Stimulated activated CD4-positive, alpha-beta T cell treated with anti-CD3 and anti-CD28 coated beads, Interleukin-15, amount 100 ng/mL, for 48 hours (primary cell): ENCODE measurements at places on chromosomes 1 and 21.

DNA sequence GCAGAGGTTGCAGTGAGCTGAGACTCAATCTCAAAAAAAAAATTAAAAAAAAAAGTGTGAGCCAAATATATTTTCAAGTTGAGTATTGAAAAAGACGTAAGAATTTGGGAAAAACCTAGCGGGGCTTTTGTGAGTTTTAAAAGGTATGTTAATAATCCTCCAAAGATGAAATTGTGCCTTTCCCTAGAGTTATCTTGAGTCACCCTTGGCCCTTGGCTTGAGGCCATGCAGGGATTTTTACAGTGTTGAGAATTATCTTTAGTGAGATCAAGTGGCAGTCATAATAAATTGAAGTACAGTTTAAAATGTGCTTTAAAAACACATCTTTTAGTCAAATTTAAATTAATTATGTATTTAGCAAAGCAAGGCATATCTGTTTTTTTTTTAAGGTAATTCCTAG is 32.7 kb downstream of the PPP2R5A start:
- DNase-seq, result no peak

DNA sequence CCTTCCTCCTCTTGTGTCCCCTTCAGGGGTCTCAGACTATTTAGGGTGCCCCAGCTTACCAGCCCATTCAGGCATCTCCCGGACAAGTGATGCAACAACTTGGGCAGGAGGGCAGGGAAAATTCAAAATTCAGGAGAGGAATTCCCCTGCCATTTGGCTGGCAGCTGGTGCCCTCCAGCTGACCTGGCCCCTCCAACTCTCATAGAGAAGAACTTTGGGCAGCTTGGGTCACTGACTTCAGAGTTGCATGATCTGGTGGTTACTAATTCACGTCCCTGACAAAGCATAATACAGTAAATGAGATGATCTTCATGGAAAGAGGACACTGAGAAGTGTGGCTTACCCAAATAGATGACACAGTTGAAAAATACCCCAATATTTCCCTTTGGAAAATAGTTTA is at the start of gene FCAMR:
Gene FCAMR, minus strand, starts transcription at position 15 of the 400 bp plus-strand sequence. CDS start 335 bp downstream, outside the sequence.
- no peak for DNase-seq

GRCh38 chr1:242100921-242101320 is 102.0 kb upstream of the MAP1LC3C start:
- no peak for DNase-seq

- DNase-seq, result no peak
Measured at GRCh38 chr1:71490432-71490831, 409.6 kb upstream of the ZRANB2 start.

GRCh38 chr1:1680031-1680911 is 12.3 kb downstream of the SLC35E2B start:
- no peak for DNase-seq

GRCh38 chr1:156149374-156150332 is 3.7 kb upstream of the SEMA4A start:
- DNase-seq, result no peak

- DNase-seq, result no peak
Measured at GRCh38 chr1:52364235-52364839, 1.7 kb downstream of the CC2D1B start.

DNA sequence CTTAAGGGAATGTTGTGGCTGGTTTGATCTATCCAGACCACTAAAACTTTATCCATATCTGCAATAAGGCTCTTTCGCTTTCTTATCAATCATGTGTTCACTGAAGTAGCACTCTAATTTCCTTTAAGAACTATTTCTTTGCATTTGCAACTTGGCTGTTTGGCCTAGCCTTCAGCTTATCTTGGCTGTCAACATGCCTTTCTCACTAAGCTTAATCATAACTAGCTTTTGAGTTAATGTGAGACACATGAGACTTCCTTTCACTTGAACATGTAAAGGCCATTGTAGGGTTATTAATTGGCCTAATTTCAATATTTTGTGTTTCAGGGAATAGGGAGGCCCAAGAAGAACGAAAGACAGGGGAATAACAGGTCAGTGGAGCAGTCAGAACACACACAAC is 124.7 kb downstream of the TNFSF18 start:
- DNase-seq, result no peak

DNA sequence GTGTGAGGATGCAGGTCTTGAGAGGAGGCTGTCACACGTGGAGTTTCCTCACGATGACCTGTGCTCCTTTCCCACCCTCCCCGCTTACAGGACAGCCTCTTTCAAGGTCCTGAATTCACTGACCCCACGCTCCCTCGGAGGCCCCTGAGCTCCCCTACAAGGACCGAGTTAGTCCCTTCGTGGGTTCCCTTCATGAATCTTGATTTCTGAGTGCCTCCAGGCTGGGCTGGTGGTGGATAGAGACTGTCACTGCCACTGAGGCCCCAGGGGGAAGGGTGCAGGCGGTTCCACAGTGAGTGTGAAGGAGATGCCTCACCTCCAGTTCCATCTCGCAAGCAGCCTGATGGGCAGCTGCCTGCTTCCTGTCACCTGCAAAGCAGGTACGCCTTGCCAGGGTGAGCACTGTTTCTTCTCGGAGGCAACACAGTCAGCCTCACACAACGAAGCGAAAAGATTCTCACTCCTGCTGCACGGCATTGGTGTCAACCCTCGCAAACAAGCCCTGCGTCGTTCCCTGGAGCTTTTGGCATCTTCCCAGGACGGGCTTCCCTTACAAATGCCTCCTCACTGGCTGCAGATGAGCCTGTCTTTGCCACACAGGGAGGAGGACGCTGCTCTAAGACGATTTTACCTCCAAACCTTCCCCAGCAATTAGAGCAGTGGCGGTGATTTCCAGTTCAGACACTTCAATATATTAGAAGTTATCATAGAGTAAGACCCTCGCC is 26.7 kb upstream of the PCP4 start:
- DNase-seq, result no peak

DNA sequence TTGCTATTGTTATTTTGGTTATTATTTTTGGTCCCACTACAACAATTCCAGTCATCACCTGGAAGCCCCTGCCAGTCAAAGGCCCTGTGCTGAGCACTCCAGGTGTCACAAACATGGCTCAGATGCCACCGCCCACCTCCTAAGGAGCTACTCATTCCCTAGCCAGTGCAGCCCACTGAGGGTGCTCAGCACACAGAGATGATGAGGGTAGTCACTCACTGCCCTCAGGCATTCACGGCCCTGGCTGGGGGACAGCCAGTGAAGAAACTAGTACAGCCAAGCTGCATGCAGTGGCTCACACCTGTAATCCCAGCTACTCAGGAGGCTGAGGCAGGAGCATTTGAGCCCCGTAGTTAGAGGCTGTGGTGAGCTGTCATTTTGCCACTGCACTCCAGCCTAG is 42.3 kb downstream of the NIPAL3 start:
- DNase-seq, result no peak

- DNase-seq, result no peak
Measured at GRCh38 chr1:56469640-56470371, 109.6 kb downstream of the PLPP3 start.

DNA sequence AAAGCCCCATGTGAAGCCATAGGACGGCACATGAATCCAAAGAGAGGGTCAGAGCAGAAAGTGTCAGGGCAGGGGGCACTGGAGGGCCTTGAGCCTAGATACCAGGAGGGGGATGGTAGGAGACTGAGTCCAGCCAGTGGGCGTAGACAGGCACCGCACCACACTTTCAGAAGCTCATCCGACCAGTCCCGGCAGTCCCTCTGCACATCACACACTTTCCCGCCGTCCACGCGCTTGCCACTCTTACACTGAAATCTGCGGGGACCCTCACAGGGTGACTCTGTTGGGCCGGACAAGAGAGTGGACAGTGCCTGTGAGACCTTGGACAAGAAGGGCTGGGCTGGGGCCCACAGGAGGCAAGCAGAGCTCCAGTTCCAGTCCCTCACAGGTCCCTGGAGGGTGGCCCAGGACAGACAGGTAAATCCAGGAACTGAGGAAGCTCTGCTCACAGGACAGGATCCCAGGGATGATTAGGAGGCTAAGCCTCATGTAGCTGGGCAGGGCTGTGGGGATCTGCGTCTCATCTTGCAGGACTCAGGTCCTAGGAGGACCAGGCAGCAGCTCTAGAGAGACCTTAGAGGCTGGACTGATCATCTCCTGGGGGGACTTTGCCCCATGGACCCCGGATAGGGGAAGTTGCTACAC is 36.3 kb upstream of the MAGOH start:
- DNase-seq, result no peak

DNA sequence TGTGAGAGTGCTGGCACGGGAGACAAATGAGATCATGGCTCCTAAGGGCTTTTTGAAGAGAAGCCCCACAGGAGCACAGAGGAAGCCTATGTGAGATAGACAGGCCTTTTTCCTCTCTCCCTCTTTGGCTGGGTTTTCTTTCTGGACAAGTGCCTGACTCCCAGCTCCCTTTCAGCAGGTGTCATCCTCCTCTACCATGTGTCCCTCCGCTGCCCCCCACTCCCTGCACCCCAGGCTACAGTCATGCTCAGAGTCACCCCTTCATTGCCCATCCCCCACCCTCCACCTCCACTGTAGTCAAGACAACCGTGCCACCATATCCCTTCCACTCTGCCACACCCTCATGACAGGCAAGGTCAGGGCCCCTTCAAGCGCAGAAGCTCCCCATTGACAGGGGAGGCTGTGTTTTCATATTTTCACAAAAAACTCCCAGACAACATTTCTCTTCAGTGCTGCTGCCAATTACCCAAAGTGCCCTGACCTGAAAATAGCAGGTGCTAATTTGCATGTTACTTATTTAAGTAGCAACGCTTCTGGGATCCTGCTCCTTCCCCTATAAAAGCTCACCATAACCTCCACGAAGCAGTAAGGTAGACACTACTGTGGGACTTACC is 92.1 kb upstream of the IPO9 start:
- DNase-seq, result no peak

- no peak for DNase-seq
Measured at GRCh38 chr1:37448691-37449417, 25.5 kb upstream of the ZC3H12A start.

GRCh38 chr1:14598498-14599182 is at the start of gene KAZN:
KAZN (plus strand) TSS chr1:14598685.
- no peak for DNase-seq

DNA sequence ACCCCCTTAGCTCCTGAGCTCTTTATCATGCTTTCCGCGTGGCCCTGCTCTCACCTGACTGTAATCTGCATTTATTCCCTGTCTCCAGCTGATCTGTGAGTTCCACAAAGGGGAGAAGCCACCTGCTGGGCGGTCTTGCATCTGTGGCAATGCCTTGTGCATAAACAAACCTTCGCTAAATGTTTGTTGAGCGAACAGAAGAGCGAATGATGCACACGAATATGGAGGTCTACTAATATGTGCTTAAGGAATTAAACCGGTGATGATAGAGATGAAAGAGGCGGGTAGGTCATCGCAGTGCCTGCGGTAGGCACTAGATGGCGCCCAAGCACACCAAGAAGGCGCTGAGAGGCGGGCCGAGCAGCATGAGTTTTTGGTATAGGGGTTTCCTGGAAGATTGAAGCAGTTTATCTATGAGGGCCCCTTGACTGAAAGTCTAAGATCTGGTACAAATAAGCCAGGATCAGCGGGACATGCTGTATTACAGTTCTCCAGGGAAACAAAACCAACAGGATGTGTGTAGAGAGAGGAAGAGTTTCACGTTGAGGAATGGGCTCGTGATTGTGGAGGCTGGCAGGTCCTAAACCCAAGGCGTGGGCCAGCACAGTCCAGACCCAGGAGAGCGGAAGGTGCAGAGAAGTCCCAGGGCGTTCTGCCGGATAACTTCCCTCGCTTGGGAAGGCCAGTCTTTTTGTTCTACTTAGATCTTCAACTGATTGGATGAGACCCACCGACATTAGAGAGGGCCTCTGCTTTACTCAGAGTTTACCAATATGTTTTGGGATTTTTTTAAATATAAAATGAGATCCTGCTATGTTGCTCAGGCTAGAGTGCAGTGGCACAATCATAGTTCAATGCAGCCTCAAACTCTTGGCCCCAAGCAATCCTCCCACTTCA is 34.7 kb downstream of the TOMM20 start:
- peak; percentile 62 for DNase-seq

DNA sequence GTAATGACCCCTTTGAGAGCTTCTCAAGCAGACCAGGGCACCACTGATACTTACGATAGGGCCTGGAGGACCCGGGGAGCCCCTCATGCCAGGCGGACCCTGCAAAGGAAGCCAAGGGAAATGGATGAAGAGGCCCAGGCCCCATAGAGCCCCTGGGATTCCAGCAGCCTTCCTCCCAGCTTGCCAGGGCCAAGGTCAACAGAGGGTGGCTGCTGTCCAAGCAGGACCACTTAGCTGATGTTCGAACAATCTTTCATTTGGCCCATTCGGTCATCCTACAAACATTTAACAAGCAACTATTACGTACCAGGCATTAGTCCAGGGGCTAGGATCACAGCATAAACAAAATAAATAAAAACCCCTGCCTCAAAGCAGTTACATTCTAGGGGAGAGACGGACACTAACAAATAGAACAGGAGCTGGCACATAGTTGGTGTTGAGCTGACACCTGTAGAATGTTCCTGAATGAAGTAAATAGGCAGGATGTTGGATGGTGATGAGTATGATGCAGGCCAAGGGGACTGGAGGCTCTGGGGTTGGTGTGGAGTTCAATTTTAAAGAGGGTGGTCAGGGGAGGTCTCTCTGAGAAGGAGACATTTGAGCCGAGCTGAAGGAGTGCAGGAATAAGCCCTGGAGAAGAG is 27.0 kb upstream of the PEF1 start:
- no peak for DNase-seq

GRCh38 chr1:84410328-84411095 is 12.2 kb downstream of the DNASE2B start:
- DNase-seq, result no peak

- no peak for DNase-seq
Measured at GRCh38 chr1:43358121-43358745, 548 bp upstream of the CDC20 start.

- no peak for DNase-seq
Measured at GRCh38 chr1:234870020-234870981, 258.3 kb downstream of the TOMM20 start.

GRCh38 chr21:38920631-38921398 is 115.1 kb downstream of the ETS2 start:
- DNase-seq, result no peak

GRCh38 chr1:119391749-119392148 is 23.2 kb downstream of the HAO2 start:
- DNase-seq, result no peak

DNA sequence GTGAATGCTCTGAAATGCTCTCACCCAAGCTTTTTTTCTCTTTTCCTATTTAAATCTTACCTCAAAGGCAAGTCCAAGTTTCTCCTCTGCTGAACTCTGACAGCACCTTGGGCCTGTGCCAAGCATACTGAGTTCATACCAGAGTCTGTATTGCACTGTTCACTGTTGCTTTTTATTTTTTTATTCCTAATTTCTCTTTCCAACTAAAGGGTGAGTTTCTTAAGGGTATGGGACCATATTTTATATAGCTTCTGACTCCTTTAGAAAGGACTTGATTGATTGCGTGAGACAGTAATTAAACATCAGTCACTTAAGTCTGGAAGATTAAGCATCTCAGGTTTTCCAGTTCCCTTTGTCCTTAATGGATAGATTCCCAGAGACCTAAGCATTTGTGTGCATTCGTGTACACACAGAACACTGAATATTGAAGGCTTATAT is 69.9 kb downstream of the CACHD1 start:
- no peak for DNase-seq

- no peak for DNase-seq
Measured at GRCh38 chr21:45162809-45163208, 88.4 kb downstream of the ADARB1 start.
